ENCODE measurements at places on chromosomes 3 and 15.

DNA sequence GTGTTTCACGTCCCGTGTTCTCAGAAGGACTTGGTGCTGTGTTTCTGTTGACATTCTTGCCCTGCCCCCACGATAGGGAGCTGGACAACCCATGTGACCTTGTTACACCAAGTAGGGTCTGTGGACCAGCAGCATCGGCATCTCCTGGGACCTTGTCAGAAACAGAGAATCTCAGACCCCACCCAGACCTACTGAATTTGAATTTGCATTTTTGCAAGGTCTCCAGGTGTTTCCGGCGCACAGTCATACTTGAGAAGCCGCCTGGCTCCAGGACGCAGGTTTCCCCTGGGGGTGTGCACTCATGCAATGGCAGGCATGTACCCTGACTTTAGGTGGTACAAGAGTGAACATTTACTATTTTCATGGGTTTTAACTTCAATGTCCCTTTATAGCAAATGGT is 117.9 kb downstream of the TLE3 start:
- no peak for DNase-seq

DNA sequence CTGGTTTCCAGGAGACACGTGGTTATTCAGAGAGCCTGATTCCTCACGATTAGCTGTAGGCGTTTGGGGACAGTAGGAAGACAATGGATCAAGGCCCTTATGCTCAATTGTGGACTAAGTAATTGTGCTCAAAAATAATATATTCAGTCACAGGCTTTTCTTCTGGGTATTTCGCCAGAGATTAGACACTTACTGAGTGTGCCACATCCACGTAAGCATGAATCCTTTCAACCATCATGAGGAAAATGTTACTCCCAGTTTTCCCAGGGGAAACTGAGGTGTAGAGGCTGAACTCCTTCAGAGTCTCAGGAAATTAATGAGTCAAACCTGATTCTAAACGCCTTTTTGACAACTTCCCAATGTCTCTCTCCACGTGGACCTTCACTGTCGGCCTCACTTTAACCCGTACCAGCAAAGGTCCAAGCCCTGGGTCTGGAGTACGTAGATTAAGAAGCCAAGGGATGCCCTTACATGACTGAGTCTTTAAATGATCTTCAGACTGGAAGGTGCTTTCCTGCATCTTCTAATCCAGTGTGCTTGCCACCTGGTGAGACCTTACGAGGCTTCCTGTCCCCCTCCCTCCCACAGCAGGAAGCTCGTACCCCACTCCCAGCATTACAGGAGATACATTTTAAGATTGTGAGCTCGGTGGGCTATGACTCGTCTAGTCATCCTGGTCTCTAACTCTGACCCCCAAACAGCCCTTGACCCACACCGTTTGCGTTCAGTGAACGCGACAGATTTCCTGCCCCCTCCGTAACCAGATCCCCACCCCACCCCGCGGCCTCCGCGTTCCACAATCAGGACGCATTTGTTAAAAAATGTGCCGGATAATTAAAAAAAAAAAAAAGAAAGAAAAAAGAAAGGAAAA is 1.7 kb downstream of the PKM start:
- no peak for DNase-seq

DNA sequence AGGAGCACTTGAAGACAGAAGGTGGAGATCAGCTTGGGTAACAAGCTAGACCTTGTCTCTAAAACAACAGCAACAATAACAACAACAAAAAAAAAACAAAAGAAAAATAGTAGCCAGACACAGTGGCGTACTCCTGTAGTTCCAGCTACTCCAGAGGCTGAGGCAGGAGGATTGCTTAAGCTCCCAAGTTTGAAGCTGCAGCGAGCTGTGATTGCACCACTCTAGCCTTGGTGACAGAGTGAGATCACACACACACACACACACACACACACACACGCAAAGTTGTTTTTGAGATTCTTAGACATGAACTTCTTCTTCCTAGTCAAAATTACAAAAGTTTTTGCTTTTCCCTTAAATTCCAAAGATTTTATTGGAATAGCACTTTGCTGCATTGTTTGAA is 93.0 kb upstream of the IGSF10 start:
- DNase-seq: no peak

GRCh38 chr3:48306860-48307530 is 26.5 kb downstream of the SPINK8 start:
- no peak for DNase-seq

GRCh38 chr15:81163961-81164800 is 30.1 kb downstream of the CFAP161 start:
- DNase-seq: no peak

DNA sequence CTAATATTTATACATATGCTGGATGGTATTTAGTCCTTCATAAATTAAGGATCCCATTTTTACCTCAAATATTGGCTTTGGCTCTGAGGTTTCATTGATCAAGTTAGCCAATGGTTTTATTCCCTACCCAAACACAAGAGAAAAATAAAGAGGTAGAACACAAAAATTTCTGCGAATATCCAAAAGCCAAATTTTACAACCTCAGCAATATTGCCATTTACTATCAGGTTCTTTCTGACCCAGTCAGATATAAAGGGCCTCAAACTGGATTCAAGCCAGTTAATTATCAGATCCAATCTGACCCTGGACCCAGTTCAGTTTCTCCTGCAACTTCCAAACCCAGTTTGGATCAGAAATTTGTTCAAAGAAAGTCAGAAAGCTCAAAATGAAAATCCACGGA is 998.1 kb downstream of the SI start:
- DNase-seq: no peak

DNA sequence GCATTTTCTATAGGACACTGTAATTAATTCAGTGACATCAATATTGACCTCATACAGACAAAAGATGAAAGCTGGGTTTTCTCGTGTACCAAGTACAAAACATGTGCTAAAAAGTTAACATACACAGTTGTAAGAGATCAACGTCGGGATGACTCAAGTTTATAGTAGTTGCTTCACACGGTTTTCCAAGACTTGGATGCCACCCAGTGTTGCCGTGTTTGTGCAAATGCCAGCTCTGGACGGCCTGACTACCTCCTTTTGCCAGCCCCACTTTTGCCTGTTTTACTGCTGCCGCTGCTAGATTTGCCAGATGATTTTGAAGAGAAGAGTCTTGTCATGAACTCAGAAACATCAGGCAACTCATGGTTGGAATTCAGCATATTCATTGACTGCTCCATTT is 17.6 kb downstream of the EMC7 start:
- DNase-seq: no peak

- no peak for DNase-seq
Observed at GRCh38 chr3:135982922-135983581, 17.5 kb downstream of the PPP2R3A start.

DNA sequence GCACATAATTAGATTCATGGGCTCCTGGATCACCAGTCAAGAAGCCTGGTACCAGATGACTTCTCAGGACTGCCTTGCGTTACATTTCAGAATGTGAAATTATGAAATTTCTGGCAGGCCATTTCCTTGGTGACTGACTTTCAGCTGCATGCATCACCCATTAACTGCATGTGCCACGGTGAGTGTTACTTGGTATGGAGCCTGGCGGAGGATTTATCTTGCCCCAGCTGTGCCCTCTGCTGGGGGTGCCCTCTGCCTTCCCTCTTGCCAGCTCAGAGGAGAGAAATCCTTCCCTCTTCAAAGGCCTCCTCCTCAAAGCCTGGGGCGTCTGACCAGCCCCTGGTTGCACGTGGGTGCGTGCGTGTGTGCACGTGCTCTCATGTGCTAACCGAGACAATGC is 57.7 kb upstream of the CTSH start:
- DNase-seq: no peak

DNA sequence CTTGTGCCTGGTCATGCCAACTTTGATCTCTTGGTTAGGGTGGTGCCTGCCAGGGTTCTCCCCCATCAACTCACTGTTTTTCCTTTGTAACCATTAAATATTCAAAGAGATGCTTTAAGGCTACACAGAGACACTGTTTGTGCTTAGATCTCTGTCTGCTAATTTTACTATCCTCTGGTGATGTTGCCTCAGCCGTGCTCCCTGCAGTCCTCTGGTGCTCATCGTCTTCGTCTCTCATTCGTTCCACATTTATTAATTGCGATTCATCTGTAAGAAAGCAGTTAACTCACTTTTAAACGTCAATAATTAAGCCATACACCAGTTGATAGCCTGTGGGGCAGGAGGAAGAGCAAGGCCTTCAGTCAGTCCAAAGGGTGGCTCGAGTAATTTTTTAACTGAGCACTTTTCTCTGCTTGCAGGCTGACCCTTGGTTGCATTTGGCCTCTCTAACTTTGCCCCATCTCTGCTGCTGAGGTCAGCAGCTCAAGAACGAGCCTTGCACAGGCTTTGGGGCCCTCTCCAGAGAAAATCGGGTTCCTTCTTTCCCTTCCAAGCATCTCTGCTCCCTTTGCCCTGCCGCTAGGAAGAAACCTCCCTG is 62.9 kb downstream of the KLF15 start:
- no peak for DNase-seq

Data from NCI-H187 treated with DMSO at 0.1 percent for 48 hours (cell line).